Activated CD4-positive, alpha-beta T cell treated with anti-CD3 and anti-CD28 coated beads, Interleukin-2, amount 10 ng/mL, durations not matched to agents 24 days and 14 days (primary cell): ENCODE measurements at places on chromosomes 12 and 14.
A peak's percentile ranks its signal among the peaks of the same experiment; 100 is the strongest.

DNA sequence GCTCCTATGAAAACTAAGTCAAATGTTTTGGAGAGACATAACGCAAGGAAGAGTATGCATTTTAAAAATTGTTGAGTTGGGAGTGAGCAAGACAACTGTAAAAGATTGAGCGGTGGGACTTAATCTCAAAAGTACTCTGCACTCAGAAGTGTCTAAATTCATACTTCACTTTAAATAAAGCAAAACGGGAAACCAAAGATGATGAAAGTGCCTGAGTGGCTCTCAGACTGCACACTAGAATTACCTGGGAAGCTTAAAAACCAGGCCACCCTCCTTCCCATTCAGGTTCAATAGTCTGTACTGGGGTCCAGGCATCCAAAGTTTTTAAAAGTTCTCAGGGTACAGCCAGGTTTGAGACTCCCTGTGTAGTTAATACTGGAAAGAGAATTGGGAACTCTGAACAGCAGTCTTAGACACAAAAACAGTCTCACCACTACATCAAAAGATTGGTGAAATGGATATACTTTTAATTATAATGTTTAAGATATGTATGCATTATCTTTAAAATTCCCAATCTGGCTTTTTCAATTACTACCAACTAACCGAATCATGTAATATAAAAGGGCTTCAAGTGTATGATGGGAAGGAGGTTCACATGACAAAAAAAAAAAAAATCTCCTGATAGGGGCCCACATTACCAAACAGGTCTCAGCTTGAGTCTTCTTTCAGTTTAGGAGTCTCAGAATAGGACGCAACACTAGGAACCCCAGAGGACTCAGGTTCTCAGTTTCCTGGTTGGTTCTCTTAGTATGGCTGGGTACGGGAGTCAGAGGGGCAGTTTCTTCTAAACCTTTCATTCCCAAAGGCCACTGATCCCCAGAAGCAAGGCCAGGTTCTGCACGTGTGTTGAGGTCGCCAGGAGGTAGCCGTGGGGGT lies 1.0 kb downstream of the HOMEZ start:
- DNase-seq: peak; percentile 74

- no peak for DNase-seq
Observed at GRCh38 chr12:39989501-39989900, 116.4 kb downstream of the SLC2A13 start.

- peak; percentile 31 for DNase-seq
Observed at GRCh38 chr12:100661300-100661951, 87.9 kb downstream of the GAS2L3 start.

DNA sequence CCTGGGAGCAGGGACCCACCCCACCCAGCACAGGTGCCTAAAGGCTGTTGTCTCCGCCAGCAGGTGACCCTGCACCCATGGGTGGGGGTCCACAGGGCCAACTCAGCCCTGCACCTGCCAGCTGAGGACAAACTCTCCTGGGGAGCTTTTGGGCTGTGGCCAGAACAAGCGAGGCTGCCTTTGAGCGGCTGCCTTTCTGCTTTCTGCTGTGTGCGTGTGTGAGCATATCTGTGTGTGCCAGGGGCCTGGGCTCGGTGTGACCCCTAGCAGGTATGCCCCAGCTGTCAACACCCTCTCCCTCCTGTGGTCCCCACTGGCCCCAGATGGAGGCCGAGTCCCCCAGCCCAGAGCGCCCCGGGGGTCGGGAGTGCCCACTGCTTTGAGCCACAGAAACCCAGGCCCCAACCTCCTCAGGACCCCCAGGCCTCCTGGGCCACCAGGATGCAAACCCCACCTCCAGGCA lies 25.9 kb upstream of the GPR132 start:
- peak; percentile 69 for DNase-seq
